ENCODE measurements at places on chromosomes 4 and X.

- no peak for DNase-seq
Observed at GRCh38 chrX:33273535-33273934, 62.2 kb upstream of the DMD start.

DNA sequence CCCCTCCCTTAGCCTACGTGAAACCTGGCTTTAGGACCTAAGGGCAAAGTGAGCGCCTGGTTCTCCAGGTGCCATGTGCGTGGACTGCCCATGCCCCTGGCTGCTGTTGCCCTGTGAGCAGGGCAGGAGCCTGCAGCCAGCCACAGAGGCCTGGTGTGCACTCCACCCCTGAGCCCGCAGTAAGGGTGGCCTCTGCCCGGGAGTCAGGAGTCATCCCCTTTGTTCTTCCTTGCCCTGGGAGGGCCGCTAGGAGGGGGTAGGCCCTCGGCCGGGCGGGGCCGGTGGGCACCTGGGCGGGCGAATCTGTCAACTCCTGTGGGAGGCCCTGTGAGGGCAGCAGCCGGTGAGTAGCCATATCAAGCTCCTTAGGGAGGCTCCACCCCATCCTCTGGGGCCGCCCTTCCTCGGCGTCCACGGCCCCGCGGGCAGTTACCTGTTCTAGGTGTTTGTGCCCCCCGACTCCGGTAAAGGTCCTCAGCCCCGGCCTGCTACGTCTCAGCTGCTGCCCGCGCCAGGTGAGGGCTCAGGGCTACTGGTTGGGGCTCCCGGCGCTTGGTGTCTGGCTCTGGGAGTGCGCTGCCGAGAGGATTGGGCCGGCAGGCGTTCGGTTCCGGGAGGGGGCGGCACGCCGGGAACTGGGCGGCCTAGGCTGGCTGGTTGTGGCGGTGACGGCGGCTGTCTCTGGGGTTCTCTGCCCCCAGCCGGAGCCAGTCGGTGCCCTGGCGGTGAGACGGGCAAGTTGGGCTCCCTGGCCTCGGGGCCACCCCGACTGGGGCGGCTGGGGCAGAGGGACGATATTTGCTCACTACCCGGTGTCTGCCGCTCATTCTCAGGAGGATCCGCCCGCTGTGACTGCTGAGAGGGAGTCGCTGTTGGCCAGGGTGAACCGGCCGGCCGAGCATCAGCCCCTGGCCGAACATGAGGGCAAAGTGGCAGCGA lies 1060.2 kb downstream of the TECRL start:
- DNase-seq = no peak

- peak; percentile 74 for DNase-seq
Observed at GRCh38 chr4:16083241-16084191, at the start of gene PROM1. PROM1 (minus strand) TSS chr4:16084023; CDS start chr4:16075906, 8,117 bp downstream.

GRCh38 chrX:153638041-153638371 lies 9.0 kb upstream of the DUSP9 start:
- DNase-seq = no peak

GRCh38 chrX:83829874-83830273 lies 31.1 kb upstream of the CYLC1 start:
- DNase-seq = no peak
